ENCODE measurements at places on chromosomes 3 and 15.
A peak's percentile ranks its signal among the peaks of the same experiment; 100 is the strongest.

GRCh38 chr3:40366203-40367162, 20.5 kb upstream of the ENTPD3 start:
- no peak for DNase-seq

DNA sequence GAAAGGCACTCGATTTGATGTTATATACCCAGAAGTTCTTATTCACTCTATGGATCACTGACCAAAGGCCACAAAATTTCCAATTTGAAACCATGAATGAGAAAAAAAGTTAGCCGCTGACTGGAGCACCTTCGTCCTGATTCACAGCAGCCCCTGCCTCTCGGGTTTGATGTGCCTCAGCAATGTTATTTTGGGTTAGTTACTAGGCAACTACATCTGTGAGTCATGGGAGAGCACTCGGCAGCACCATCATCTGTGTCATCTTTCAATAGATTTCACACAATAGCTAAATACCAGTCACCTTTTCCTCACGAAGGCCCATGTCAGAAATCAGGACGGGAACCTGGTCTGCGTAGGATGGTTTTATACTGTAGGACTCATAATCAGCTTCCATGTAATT, 269.2 kb downstream of the ZBBX start:
- DNase-seq, result no peak

- no peak for DNase-seq
These were observed 3.4 kb upstream of the ATP2B2 start for GRCh38 chr3:10508619-10509260.

- DNase-seq, result no peak
These were observed 46.6 kb downstream of the CRYGS start for GRCh38 chr3:186497608-186498007.

DNA sequence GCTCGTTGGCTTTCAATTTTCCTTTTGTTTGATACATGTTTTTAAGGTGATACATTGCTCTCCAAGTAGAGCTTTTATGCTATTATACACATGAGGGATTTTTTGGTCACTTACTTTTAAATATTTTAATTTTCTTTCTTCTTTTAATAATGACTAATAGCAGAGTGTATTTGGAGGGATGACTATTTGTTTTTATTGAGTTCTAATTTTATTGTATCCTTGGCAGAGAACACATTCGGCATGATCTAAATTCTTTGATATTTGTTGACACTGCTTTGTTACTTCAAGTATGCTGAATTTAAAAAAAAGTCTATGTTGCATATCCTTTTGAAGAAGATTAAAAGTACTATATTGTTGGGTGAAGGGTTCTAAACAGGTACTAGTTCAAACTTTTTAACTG, 149.9 kb upstream of the PDZRN3 start:
- no peak for DNase-seq

DNA sequence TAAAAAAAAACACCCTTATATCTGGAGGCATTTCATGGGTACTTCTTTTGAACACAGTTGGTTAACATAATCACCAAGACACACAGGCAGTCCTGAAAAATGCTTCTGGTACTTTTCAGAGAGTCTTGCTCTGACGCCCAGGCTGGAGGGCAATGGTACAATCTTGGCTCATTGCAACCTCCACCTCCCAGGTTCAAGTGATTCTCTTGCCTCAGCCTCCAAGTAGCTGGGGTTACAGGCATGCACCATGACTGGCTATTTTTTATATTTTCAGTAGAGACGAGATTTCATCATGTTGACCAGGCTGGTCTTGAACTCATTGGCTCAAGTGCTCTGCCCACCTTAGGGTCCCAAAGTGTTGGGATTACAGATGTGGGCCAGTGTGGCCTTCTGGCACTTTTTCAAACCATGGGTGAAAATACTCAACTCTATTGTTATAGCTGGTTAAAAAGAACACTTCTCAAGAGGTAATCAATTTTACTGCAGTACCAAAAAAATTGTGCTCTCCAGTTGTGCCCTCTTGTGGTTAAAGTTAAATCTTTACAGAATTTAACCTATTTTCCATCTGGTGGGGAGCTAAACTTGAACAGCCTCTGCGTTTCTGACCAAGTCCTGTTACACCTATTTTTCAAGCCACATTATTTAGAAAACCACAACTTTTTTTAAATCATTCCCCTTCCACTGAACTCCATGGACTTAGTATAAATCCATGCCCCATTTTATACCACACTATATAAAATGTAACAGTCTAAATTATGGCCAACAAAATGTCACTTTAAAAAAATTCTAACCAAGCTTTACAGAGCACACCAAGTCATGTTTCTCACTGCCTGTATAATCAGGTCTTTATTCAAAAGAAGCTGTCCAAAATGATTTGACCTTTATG, 1.2 kb upstream of the SNAPC5 start:
- peak; percentile 28 for DNase-seq

DNA sequence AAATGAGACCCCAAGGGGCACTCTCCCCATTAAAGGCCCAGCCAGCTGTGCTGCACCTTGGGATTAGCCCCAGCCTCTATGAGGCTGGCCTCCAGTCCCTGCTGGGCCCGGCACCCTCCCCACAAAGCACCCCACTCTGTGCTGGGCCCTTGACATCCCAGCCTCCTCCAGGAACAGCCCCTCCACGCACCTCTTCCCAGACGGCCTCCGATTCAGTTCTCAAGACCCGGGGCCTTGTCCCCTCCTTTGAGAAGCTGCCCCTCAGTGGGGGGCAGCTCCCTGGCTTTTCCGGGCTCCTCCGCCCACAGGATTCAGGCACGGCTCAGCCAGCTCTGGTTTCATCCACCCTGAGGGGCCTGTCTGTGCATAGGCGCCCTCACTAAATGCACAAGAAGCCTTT, 144.1 kb downstream of the LRRK1 start:
- DNase-seq, result no peak

GRCh38 chr15:96326328-96327154, 4.0 kb upstream of the NR2F2 start:
- DNase-seq, result peak; percentile 56

DNA sequence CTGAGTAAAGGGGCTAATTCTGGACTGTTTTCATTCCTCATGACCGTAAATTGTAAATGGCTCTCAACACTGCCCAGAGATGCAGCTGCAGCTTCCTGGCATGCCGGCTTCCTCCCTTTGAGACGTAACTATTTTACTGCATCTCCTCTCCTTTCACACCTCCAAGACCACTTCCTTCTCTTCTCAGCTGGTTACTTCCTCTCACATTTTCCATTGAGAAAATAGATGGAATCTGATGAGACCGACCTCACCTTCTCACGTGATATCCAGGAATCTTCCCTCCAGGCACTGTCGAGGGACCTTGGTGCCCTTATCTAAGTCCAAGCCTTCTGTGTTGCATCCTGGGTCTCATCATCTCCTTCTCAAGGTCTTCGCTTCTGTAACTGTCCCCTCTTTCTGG, 12.7 kb downstream of the LYSMD4 start:
- no peak for DNase-seq
